ENCODE measurements at places on chromosomes 7 and 10.
A peak's percentile ranks its signal among the peaks of the same experiment; 100 is the strongest.

GRCh38 chr10:30553018-30553625 is 76.4 kb downstream of the LYZL2 start:
- DNase-seq = no peak

- DNase-seq = peak; percentile 4
These were observed 23.8 kb upstream of the AHR start for GRCh38 chr7:17274551-17275245.

DNA sequence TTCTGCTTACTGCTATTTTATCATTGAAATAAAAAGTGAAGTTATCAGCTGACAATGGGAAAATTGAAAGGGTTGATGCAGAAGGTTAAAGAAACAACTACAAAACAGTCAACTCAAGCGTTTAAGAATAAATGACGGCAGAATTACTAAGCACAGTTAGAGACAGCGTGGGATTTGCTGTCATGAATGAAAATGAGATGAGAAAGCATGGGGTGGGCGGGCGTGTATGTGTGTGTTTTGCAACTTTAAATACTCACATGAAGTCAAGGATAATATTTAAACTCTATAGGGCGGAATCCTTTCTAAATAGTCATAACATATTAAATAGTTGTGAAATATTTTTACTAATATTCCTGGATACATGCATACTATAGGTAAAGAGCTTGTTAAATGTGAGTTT is 450.8 kb downstream of the ETV1 start:
- DNase-seq = no peak

GRCh38 chr7:127396184-127396583 is 3.7 kb upstream of the ZNF800 start:
- DNase-seq = no peak

DNA sequence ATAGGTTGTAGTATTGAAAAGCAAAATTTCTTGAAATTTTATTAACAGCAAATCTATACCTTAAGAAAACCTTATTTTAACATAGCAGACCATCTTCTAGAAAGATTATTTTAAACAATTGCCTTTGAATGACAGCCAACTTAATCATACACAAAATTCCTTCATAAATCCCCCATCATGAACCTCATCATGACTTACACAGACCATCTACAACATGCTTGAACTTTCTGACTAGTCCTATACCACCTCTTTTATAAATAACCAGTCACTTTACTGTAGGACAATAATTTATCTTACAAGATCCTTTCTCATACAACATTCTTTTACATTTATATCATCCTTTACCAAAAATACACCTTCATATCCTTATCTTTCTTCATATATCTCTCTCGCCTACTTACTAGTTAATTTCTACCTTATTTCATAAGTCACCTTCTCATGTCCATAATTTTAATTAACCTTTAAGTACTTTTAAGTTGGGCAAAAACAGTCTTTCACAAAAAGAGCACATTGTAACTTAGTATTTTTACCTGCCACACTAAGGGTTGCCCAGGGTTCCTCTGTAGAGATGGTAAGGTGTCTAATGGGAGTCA is 16.6 kb upstream of the PTN start:
- DNase-seq = no peak

- no peak for DNase-seq
These were observed 186.8 kb upstream of the CXCL12 start for GRCh38 chr10:44571701-44572100.

GRCh38 chr10:114303556-114303955 is 64.5 kb downstream of the VWA2 start:
- DNase-seq = no peak

- DNase-seq = no peak
These were observed 8.3 kb downstream of the C10orf62 start for GRCh38 chr10:97597778-97598177.

DNA sequence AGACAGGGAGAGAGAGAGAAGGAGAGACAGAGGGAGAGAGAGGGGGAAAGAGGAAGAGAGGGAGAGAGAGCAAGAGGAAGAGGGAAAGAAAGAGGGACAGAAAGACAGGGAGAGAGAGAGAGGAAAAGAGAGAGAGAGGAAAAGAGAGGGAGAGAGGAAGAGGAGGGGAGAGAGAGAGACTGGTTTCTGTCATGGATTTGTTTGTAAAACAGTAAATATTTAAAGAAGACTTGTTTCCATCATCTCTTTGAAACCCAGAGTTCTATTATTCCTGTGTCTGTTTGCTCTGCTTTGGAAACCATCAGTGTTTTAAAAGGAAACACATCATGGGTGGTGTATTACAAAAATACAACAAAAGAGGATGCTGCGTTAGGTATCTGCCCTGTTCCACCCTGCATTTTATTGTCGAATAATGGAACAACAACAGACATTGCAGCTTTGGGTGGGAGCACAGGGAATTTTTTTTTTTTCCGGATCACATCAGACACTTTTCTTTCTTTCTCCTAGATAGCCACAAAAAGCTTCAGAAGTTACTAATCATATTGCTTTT is 150.7 kb upstream of the RSU1 start:
- no peak for DNase-seq

DNA sequence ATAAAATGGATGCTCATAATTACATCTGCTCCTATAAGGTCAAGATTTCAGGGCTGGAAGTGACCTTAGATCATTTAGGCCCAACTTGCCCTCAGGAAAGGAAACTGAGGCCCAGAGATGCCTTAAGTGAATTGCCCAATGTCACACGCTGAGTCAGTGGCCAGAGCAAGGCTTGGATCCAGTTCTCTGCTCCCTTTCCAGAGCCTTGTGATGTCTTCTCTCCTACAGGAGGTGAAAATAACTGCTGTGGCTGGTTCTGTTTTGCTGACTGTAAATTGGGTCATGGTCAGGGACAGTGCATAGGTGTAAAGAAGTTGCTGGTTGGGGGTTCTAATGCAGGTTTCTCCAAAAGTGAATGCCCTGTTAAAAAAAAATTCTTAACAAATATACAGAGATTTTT is 91.3 kb downstream of the TCF7L2 start:
- no peak for DNase-seq

DNA sequence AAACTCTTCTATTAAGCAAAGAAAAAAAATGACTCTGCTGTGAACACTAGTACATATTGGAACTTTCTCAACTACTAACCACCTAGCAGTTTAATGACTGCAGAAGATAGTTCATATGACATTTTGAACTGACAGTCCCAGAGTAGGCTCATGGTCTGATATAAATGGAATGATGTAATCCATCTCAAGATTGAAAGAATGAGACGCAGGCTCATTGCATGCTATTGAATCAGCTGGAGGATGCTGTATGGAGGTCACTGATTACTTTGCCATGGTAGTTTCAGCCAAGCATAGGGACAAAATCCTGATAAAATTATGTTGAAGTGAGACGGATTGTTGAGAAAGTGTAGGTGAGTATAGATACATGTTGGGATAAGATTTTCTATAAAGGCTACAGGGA is 217.6 kb upstream of the SEMA3E start:
- DNase-seq = no peak

- DNase-seq = no peak
These were observed 249.7 kb downstream of the CREB5 start for GRCh38 chr7:28661826-28662595.

- no peak for DNase-seq
These were observed at the start of gene HGF for GRCh38 chr7:81769891-81770727. HGF (minus strand) TSS chr7:81770047; CDS start chr7:81769971, 76 bp downstream.

DNA sequence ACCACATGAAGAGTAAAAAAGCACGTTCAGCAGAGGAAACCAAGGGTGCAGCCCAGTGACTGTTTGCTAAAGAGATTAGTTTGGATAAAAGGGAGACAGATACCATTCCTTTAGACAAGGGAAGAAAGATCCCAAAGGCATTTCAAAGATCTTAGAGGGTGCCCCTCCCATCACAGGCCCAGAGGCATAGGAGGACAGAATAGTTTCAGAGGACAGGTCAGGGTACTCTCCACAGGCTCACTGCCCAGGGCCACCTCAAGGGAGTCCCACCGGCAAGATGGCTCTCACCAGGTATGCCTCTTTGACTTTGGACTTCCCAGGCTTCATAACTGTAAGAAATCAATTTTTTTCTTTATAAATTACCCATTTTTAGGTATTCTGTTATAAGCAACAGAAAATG is 4.7 kb upstream of the TCTN3 start:
- no peak for DNase-seq

DNA sequence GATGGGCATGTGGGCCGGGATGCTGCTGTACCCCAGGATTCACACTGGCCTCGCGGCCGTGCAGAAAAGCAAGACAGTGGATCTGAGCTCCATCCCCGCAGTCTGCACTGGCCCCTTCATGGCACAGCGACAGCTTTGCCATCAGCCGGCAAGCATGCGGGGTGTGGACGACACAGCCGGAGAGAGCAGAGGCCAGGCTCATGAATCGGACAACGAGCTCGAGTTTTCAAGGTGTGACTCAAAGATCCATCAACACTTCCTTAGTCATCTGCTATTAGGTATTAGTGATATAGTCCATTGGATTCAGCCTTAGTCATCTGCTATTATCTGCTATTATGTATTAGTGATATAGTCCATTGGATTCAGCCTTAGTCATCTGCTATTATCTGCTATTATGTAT is 254.7 kb downstream of the KLF6 start:
- no peak for DNase-seq

DNA sequence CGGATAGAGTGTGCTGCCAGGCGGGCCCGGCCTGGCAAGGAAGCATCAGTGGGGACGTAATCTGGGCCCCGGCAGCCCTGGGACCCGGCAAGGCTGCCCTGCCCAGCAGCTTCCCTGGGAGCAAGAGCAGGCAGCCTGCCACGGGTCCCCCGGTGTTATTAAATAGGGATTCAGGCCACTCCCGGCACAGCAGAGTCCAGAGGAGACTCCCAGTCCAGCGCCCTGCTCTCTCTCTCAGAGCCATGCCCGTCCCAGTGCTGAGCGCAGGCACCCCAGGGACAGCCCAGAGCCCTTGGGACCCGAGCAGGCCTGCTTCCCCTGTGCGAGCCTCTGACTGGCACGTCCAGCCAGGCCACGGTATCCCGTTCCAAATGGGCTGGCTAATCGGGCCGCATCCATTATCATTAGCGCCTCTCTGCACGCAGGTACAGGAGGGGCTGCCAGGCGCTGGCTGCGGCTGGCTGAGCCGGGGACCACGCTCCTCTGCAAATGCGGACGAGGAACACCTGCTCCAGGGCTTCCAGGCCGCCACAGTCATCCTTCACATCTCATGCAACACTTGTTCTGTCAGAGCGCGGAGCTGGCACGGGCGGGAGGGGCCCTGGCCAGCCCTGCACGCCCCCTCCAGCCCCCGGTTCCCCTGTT is 344.2 kb upstream of the MKI67 start:
- DNase-seq = no peak

- no peak for DNase-seq
These were observed 51.1 kb downstream of the SVIL start for GRCh38 chr10:29583674-29584073.

GRCh38 chr10:101110856-101111523 is 20.1 kb upstream of the TLX1 start:
- no peak for DNase-seq

- DNase-seq = no peak
These were observed 110.7 kb downstream of the CYTH3 start for GRCh38 chr7:6161463-6162330.

GRCh38 chr10:77441353-77442166 is 196.0 kb downstream of the KCNMA1 start:
- DNase-seq = no peak

- DNase-seq = no peak
These were observed 59.9 kb downstream of the EGFR start for GRCh38 chr7:55078465-55079372.

DNA sequence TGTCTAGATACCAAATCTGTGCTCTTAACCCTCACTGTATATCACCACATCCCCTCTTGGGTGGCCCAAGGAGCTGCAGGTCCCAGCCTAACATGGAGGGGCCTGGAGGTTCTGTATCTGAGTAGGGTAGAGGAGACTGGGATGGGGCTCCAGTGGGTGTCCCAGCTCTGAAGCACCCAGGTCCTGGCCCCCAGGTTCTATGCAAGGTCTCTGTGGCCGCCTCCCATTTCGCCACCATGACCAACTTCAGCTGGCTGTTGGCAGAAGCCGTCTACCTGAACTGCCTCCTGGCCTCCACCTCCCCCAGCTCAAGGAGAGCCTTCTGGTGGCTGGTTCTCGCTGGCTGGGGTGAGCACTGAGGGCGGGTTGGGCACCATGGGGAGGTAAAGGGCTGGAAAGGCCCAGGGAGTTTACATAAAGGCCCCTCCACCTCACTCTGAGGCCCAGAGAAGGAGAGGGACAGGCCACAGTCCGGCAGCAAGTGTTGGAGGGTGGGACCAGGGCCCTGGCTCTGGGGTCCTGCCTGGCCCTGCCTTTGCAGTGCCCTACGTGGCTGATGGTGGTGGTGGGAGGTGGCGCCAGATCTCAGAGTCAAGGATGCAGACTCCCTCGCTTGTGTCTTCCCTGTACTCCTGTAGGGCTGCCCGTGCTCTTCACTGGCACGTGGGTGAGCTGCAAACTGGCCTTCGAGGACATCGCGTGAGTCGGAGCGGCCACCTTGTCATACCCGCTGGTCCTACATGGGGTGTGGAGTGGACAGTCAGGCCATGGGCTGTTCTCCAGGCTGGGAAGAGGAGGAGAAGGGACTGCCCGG is 10.2 kb downstream of the GHRHR start:
- no peak for DNase-seq

Measured in SHP77 (cell line).